ENCODE measurements at places on chromosomes 11 and 22. TPM values are rescaled to one million over a fixed set of nuclear protein-coding genes. Genes with fewer than 3 reads are reported as not detected.
A peak's percentile ranks its signal among the peaks of the same experiment; 100 is the strongest.

DNA sequence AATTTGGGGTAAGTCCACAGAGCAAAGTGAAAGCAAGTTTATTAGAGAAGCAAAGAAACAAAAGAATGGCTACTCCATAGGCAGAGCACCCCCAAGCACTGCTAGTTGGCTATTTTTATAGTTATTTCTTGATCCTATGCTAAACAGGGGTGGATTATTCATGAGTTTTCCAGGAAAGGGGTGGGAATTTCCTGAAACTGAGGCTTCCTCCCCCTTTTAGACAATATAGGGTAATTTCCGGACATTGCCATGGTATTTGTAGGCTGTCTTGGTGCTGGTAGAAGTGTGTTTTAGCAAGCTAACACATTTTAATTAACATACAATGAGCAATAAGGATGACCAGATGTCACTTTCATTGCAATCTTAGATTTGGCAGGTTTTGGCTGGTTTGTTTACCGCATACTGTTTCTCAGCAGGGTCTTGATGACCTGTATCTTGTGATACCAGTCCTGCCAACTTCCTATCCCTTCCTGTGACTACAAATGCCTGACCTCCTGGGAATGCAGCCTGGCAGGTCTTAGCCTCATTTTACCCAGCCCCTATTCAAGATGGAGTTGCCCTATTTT is 937 bp upstream of the C1QTNF6 start:
- no peak overlapping the region for H3K27ac ChIP-seq
- H3K4me1 ChIP-seq: no peaks in the 10 kb centered on the region
- H3K4me3 ChIP-seq: no peak overlapping the region
- H3K27me3 ChIP-seq: no peaks in the 10 kb centered on the region
- no peaks in the 10 kb centered on the region for H3K36me3 ChIP-seq
- no peak for DNase-seq

Gene GPR83
- 0.15 TPM for total RNA-seq

DNA sequence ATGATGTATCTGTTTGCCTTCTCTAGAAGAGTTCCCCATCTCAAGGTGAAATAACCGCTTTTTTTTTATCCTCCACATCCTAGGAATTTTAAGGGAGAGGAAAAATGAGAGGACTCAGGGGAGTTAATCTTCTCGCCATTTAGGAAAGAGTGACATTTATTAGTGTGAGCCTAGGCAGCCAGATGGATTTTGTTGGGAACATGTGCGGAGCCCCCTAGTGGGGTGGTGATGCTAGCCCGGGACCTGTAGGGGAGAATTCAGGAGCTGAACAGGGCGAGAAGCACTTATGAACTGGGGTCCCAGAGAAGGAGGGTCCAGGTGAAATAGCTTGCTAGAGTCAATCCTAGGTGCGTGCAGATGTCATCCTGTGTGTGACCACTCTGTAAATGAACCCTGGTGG is 10.7 kb downstream of the IL17RA start:
- H3K36me3 ChIP-seq: no peaks in the 10 kb centered on the region
- no peak for DNase-seq
- no peak overlapping the region for H3K27ac ChIP-seq
- H3K4me1 ChIP-seq: no peaks in the 10 kb centered on the region
- H3K27me3 ChIP-seq: no peaks in the 10 kb centered on the region

GRCh38 chr11:10926801-10927211 is 69.0 kb upstream of the ZBED5 start:
- H3K4me3 ChIP-seq: no peak overlapping the region
- no peaks in the 10 kb centered on the region for H3K36me3 ChIP-seq
- DNase-seq: no peak
- H3K27me3 ChIP-seq: no peaks in the 10 kb centered on the region

Gene MAML2
- total RNA-seq: 27.5 TPM

DNA sequence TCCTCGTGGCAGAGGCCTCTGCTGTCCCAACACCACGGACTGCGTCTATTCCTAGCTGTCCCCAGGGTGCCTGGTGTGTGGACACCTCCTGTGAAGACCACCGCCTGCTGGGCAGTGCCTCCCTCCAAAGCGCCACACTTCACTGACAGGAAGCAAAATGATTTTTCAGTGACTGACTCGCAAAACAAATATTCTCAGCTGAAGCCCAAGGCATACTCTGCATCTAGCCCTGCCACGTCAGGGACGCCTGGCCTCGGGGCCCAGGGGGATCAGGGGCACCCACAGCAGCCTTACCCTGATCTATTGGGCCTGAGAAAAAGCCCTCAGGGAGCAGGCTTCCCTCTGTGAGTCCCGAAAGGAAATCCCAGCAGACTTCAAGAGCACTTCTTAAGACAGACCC is 2.2 kb downstream of the BRD1 start:
- no peak for DNase-seq
- no peaks in the 10 kb centered on the region for H3K4me1 ChIP-seq
- no peak overlapping the region for H3K27ac ChIP-seq
- H3K36me3 ChIP-seq: peaks cover 6% of the 10 kb centered on the region

- DNase-seq: peak; percentile 82
- H3K27ac ChIP-seq: peak overlapping the region; percentile 75
- no peaks in the 10 kb centered on the region for H3K27me3 ChIP-seq
- peak overlapping the region; percentile 74 for H3K4me3 ChIP-seq
Observed at GRCh38 chr11:101127197-101127698, 2.4 kb downstream of the PGR start.

DNA sequence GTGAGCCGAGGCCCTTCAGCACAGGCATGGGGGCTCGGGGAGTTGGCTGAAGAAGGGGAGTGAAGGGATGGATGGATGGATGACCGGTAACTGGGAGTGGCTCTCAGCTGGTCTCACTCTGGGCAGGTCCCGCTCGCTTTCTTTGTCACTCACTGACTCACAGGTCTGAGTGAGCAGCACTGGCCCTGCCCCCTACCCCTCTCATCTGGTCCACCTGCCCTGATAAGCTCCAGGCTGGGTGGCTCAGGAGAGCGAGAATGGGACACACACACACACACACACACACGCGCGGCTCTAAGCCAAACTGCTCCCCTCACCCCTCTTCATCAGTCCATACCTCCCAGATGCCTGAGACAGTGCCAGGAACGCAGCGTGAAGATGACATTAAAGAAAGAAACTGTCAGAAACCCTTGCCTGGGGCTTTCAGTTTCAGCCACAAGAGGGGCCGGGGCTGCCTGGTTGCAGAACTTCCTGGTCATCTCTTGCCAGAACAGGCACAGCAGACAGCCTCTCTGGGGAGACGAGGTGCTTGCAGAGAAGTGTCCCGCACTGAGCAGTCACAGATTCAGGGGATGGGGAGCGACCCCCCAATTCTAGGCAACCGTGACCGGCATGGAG is 16.5 kb upstream of the SHISAL1 start:
- no peak for DNase-seq
- no peaks in the 10 kb centered on the region for H3K27me3 ChIP-seq
- H3K4me3 ChIP-seq: no peak overlapping the region
- H3K4me1 ChIP-seq: no peaks in the 10 kb centered on the region
- H3K27ac ChIP-seq: no peak overlapping the region

Gene MAPK8IP2
- total RNA-seq: 0.26 TPM

Gene SLC22A12
- not detected for total RNA-seq

DNA sequence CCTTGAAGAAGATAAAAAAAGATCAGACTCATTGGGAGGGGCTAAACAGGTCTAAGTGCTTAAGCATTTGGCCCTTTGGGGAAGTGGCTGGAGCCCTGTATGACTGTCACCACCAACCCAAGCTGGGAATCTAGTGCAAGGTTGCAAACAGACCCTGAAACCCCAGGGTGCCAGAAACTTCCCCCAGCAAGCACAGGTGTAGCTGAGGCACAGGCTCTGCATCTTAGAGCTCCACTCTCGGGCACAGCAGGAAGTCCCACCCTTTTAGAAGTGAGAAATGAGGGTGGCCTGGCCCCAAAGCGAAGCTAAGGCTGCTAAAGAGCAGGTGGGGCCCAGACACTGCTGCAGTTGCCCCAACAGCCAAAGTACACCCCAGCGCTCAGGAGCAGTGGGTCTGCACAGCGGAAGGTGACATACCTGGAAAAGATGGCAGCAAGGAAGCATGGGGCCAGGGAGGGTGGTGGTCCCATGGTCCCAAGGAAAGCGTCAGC is 5.8 kb upstream of the KDM2A start:
- H3K36me3 ChIP-seq: no peaks in the 10 kb centered on the region
- H3K4me1 ChIP-seq: peaks cover 4% of the 10 kb centered on the region
- H3K27me3 ChIP-seq: no peaks in the 10 kb centered on the region
- H3K4me3 ChIP-seq: no peak overlapping the region

DNA sequence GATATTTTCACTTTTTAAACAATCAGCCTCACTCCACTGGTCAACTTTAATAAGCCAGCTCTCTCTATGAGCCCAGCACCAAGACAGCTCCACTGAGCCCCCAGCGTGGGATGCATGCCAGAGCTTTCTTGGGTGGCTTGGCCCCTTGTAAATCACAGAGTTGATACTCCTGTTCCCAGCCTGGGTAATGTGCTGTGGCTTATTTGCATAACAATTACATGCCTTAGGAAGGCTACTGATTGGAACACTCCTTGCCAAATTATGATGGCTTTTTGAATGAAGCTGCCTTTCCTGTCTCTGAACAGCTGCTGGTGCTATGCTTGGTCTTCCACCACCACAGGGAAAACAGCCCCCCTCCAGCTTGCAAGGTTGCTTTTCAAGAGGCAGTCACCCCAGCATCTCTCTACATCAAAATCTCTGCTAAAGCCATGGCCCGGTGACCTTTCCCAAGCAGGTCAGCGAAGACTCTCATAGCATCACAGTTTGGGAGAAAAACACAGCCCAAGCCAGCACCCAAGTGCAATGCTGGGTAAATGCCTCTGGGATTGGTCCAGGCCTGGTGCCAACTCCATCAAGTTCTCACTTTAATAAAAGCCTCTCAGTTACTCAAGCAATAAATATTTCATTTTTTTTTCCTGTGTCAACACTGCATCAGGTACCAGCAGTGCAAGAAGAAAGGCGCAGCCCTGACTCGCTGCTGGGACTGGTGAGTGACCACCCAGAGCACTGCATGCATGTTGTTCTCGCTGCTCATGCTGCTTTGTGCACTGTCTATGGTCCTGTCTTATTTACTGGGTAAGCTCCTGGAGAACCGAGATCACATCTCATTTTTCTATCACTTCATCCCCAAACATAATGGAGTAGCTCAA is 549.3 kb downstream of the OPCML start:
- no peak overlapping the region for H3K27ac ChIP-seq
- no peaks in the 10 kb centered on the region for H3K4me1 ChIP-seq
- H3K4me3 ChIP-seq: no peak overlapping the region
- no peaks in the 10 kb centered on the region for H3K27me3 ChIP-seq
- H3K36me3 ChIP-seq: no peaks in the 10 kb centered on the region

GRCh38 chr11:103907548-103908455 is 128.6 kb upstream of the DDI1 start:
- H3K27me3 ChIP-seq: no peaks in the 10 kb centered on the region
- no peak for DNase-seq
- no peak overlapping the region for H3K4me3 ChIP-seq
- H3K27ac ChIP-seq: no peak overlapping the region
- H3K4me1 ChIP-seq: no peaks in the 10 kb centered on the region

DNA sequence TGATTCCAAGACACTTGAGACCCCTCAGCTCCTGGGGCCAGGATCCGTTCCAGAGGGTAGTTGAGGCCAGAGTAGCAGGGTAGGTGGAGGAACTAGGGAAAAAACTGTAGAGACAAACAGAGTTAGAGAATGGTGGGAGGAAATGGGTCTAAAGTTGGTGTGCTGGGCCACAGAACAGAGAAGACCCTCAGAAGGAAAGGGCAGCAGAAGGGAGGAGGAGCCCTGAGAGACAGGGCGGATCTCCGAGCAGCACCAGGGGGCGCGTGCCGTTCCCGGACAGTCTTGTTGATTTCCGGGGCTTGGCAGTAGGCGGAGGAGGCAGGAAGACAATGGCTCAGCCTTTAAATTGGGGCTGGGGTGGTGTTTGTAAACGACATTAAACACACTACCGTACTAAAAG is 2.4 kb upstream of the CECR2 start:
- H3K27ac ChIP-seq: no peak overlapping the region
- no peak for DNase-seq
- H3K27me3 ChIP-seq: peaks cover 4% of the 10 kb centered on the region
- no peaks in the 10 kb centered on the region for H3K36me3 ChIP-seq

Gene LRRC32
- total RNA-seq: 174 TPM

DNA sequence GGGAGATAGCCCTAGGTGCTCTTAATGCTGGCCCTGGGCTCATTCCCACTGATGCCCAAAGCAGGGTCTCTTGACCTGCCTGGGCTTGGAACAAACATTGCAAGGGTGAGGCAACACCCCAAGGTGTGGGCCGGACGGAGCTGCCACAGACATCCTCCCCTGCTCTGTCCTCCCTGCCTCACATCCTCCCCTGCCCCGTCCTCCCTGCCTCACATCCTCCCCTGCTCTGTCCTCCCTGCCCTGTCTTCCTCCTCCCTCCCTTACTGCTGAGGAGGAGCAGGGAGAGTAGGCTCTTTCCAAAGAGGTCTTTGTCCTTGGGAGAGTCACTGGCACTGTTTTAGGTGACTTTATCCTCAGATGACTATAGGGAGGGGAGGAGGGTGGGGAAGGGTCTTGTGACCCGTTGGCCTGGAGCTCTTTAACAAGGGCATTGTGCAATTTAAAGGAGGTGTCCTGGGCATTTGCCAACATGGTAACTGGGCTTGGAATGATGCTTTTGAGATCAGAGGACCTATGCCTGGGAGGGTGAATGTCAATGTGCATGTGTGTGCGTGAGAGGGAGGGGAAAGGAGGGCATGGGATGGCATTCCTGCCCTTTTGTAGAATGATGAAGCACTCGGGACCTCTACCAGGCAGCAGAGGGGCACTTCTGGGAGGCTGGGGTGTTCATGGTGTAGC is 700 bp downstream of the FAM180B start:
- H3K4me3 ChIP-seq: no peak overlapping the region
- no peaks in the 10 kb centered on the region for H3K4me1 ChIP-seq
- H3K36me3 ChIP-seq: peaks cover 5% of the 10 kb centered on the region
- DNase-seq: peak; percentile 45
- H3K27me3 ChIP-seq: no peaks in the 10 kb centered on the region

- no peak for DNase-seq
- H3K27ac ChIP-seq: no peak overlapping the region
- H3K4me1 ChIP-seq: no peaks in the 10 kb centered on the region
- no peak overlapping the region for H3K4me3 ChIP-seq
- H3K36me3 ChIP-seq: no peaks in the 10 kb centered on the region
- no peaks in the 10 kb centered on the region for H3K27me3 ChIP-seq
Observed at GRCh38 chr11:115926601-115927000, 422.4 kb upstream of the CADM1 start.

DNA sequence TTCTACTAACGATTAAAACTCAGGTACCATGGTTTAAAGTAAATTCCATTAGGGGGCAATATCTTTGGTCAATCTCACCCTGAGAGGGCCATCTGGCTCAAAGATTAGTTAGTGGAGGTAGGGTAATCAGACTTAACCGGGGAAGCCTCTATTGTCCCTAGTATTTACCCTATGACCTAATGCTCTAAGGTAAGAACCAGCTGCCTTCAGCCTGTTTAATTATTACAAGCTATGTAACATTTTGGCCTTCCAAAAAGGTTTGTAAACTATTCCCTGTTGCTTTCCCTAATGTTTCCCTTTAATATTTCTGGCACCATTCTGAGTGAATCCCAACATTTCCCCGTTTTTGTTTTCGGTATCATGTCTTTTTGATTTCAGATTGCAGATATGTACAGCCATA is 15.1 kb upstream of the GLYATL1 start:
- no peak for DNase-seq
- H3K27me3 ChIP-seq: no peaks in the 10 kb centered on the region
- no peak overlapping the region for H3K4me3 ChIP-seq
- no peak overlapping the region for H3K27ac ChIP-seq
- H3K36me3 ChIP-seq: no peaks in the 10 kb centered on the region
- H3K4me1 ChIP-seq: peaks cover 2% of the 10 kb centered on the region

Measured in aorta (tissue), 5 donors.